ENCODE measurements at places on chromosomes 7 and 10. TPM values are rescaled to one million over a fixed set of nuclear protein-coding genes. Genes with fewer than 3 reads are reported as not detected.

Gene VGF
- total RNA-seq = 0.09 TPM

DNA sequence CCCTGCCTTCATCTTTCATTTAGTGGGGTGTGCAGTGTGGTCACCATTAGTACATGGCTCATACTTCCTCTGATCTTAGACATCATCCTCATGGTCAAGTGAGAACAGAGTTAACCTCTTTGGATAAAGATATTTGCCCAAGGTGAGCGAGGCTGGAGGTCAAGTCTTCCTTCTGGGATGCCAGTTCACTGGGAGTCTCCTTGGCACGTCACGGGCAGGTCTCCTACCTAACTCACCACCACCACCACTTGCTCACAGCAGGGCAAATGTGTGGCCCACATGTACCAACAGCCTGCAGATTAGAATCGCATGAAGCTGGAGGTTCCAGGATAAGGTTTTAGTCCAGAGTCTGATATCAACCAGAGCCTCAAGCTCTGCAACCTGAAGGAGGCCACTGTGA lies 164.6 kb downstream of the USP6NL start:
- H3K4me3 ChIP-seq = no peak overlapping the region
- H3K27ac ChIP-seq = no peak overlapping the region
- H3K27me3 ChIP-seq = no peaks in the 10 kb centered on the region
- DNase-seq = no peak

- no peaks in the 10 kb centered on the region for H3K4me1 ChIP-seq
- DNase-seq = no peak
- H3K36me3 ChIP-seq = no peaks in the 10 kb centered on the region
- H3K27ac ChIP-seq = no peak overlapping the region
- no peaks in the 10 kb centered on the region for H3K27me3 ChIP-seq
Measured at GRCh38 chr7:79319369-79319768, 134.1 kb downstream of the MAGI2 start.

- no peak for DNase-seq
- H3K4me1 ChIP-seq = peaks cover 2% of the 10 kb centered on the region
- H3K27me3 ChIP-seq = peaks cover 22% of the 10 kb centered on the region
- peaks cover 7% of the 10 kb centered on the region for H3K36me3 ChIP-seq
- H3K27ac ChIP-seq = no peak within 1 kb of the TSS
Measured at GRCh38 chr7:150341263-150342120, at the start of gene RARRES2. RARRES2 (minus strand) TSS chr7:150341629; CDS start chr7:150340609, 1,020 bp downstream.

Gene AASS
- 2.1 TPM for total RNA-seq

DNA sequence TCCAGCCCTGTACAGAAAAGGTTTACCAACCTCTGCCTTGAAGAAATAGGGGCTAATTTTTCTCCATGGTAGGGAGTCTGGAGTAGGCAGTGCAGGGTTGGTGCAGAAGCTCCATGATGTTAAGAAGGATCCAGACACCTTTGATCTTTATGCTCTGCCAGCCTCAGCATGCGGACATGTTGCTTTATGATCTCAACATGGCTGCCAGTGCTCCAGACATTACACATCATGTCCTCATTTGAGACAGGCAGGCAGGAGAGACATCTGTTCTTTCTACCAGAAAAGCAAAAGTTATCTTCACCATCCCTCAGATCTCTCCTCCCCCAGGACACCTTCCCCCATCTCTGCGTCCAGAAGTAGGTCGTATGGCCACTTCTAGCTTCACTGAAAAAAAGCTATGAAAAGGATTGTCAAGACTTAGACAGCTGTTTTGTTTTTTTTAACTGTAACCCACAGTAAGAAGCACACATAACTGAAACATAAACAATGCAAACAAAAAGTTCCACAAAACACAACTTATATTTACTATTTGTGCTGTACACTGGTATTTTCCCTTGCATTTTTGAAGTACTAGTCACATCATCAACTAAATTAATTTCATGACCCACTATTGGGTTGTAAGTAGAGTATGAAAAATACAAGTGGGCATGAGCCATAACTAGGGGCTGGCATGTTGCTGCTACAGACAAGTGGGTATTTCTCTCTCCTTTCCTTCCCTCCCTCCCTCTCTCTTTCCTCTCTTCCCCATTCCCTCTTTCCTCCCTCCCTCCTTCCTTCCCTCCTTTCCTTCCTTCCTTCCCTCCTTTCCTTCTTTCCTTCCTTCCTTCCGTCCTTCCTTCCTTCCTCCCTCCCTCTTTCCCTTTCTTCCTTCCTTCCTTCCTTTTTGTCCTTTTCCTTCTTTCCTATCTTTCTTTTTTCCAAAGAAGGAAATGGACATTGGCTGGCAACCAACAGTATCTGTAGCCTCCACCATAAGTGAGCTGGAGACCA lies 2.6 kb upstream of the RASSF4 start:
- H3K4me1 ChIP-seq = peaks cover 19% of the 10 kb centered on the region
- H3K27ac ChIP-seq = no peak overlapping the region
- H3K4me3 ChIP-seq = no peak overlapping the region

- no peak overlapping the region for H3K4me3 ChIP-seq
- H3K27me3 ChIP-seq = peaks cover 19% of the 10 kb centered on the region
- no peaks in the 10 kb centered on the region for H3K36me3 ChIP-seq
- H3K27ac ChIP-seq = no peak overlapping the region
- H3K4me1 ChIP-seq = peaks cover 9% of the 10 kb centered on the region
- DNase-seq = no peak
Measured at GRCh38 chr10:22481687-22482539, 136.6 kb downstream of the SPAG6 start.

DNA sequence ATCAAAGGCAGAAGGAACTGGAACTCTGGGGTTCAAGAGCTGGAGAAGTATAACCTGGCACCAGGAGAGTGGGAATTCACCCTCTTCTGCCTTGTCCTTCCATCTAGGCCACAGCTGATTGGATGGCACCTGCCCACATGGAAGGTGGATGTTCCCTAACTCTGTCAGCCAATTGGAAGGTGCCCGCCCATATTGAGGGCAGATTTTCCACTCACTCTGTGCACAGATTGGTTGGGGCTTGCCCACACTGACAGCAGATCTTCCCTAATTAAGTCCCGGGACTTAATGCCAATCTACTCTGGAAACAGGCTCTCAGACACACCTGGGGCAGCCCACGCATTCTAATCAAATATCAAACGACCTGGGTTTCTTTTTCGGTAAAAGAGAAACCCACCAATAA lies 1142.3 kb upstream of the CELF2 start:
- no peak overlapping the region for H3K27ac ChIP-seq
- no peak for DNase-seq
- no peaks in the 10 kb centered on the region for H3K4me1 ChIP-seq
- H3K27me3 ChIP-seq = no peaks in the 10 kb centered on the region

DNA sequence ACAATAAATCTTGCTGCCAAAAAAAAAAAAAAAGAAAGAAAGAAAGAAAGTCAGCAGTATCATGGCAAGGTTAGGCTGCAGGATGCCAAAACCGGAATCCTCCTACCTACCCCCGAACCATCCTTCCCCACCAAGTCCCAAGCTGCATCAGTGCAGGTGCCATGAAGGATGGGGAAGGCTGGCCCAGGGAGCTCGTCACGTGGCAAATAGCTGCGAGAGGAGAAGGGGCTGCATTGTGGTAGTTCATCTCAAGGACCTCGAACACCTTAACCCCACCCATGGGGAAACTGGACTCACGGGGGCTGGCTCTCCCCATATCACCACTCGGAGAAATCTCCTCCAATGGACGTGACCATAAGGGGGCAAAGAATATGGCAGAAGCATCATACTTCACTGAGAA lies 86.2 kb downstream of the TACC2 start:
- H3K4me3 ChIP-seq = no peak overlapping the region
- H3K4me1 ChIP-seq = no peaks in the 10 kb centered on the region
- no peak for DNase-seq
- H3K27me3 ChIP-seq = peaks cover 4% of the 10 kb centered on the region
- no peaks in the 10 kb centered on the region for H3K36me3 ChIP-seq

- peaks cover 4% of the 10 kb centered on the region for H3K4me1 ChIP-seq
- no peaks in the 10 kb centered on the region for H3K36me3 ChIP-seq
- H3K4me3 ChIP-seq = no peak overlapping the region
- peaks cover 4% of the 10 kb centered on the region for H3K27me3 ChIP-seq
- H3K27ac ChIP-seq = peak overlapping the region; percentile 3
Measured at GRCh38 chr10:91689731-91690168, 56.9 kb upstream of the PPP1R3C start.

DNA sequence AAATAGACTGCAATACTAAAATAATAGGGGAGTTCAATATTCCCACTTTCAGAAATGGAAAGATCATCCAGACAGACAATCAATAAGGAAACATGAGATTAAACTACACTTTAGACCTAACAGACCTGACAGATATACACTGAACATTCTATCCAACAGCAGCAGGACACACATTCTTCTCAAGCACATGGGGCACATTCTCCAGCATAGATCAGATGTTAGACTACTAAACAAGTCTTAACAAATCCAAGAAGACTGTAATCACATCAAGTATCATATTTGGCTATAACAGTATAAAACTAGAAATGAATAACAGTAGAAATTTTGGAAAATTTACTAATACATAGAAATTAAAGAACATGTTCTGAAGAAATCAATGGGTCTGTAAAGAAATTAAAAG lies 458.9 kb upstream of the ANKRD30A start:
- no peak overlapping the region for H3K4me3 ChIP-seq
- no peak overlapping the region for H3K27ac ChIP-seq
- no peak for DNase-seq
- H3K4me1 ChIP-seq = no peaks in the 10 kb centered on the region

DNA sequence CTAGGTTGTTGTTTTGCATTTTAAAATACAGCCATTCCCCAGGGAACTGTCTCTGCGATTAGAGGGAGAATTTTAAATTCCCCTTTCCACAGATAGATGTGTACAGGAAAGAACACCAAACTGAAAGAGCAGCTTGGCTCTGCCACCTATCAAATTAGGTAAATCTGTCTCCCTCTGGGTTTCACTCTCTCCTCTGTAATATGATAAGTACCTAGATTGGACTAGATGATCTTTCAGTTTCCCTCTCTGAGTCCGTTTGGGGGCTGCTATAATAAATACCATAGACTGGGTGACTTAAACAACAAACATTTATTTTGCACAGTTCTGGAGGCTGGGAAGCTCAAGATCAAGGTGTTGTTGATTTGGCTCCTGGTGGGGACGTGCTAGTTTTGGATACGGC lies 186.0 kb downstream of the KIF20B start:
- no peaks in the 10 kb centered on the region for H3K36me3 ChIP-seq
- H3K4me3 ChIP-seq = no peak overlapping the region
- no peaks in the 10 kb centered on the region for H3K4me1 ChIP-seq
- DNase-seq = no peak

Gene PRSS37
- not detected for total RNA-seq

Gene CYP2C8
- total RNA-seq = 0.14 TPM

DNA sequence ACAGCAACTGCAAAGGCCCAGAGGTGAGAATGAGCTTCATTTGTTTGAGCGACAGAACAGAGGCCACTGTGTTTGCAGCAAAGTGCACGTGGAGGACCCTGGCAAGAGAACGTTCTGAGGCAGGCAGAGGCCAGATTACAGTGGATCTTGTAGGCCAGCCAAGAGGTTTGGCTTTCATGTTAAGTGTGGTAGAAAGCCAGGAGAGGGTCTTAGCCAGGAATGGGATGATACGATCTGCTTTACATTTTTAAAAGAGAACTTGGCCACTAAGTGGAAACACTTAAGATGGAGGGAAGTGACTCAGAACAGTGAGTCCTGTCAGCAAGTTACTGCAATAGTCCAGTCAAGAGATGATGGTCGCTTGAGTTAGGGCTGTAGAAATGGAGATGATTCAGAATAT lies 4.6 kb downstream of the CCDC136 start:
- peaks cover 2% of the 10 kb centered on the region for H3K4me1 ChIP-seq
- DNase-seq = no peak
- no peaks in the 10 kb centered on the region for H3K36me3 ChIP-seq
- H3K27me3 ChIP-seq = no peaks in the 10 kb centered on the region
- H3K27ac ChIP-seq = no peak overlapping the region

DNA sequence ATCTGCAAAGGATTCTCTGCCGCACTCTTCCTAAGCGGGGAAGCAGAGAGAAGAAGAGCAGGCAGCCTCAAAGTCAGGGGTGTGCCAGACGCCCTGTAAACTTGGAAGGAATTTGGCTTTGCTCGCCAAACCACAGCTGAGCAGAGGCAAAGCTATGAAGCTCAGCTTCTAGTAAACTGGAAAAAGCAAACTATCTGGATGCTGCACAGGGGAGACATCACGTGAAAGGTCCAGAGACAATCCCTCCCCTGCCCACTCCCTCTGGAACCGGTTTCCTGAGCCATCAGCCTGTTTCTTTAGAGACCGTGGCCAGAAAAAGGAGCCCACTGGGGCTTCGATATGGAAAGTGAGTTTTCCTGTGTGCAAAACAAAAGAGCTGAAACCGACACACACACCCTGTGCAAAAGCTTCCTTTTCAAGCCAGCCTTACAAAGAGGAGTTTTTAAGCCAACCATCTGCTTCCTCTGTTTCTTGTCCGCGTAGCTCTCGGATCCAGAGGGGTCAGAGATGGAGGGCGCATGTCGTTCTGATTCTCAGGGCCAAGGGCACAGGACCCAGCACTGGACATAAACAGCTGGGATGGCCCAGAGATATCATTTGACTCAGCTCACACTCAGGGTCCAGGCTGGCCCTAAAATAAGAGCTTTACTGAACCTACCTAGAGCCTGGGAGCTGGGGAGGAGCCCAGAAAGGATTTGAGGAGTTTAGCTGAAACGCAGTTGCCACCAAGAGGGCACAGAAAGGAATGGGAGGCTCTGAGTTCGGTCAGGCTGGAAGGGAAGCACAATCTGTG lies 58.2 kb upstream of the DNAAF5 start:
- peaks cover 1% of the 10 kb centered on the region for H3K4me1 ChIP-seq
- H3K27me3 ChIP-seq = no peaks in the 10 kb centered on the region
- H3K27ac ChIP-seq = no peak overlapping the region
- H3K4me3 ChIP-seq = no peak overlapping the region
- DNase-seq = no peak
- H3K36me3 ChIP-seq = peaks cover 8% of the 10 kb centered on the region

Gene GPR146
- total RNA-seq = 5.6 TPM

- no peak overlapping the region for H3K4me3 ChIP-seq
- peaks cover 11% of the 10 kb centered on the region for H3K4me1 ChIP-seq
- H3K27me3 ChIP-seq = no peaks in the 10 kb centered on the region
- peaks cover 82% of the 10 kb centered on the region for H3K36me3 ChIP-seq
Measured at GRCh38 chr10:38050212-38050611, 39.7 kb downstream of the ZNF33A start.

- no peak for DNase-seq
- H3K27me3 ChIP-seq = no peaks in the 10 kb centered on the region
- H3K4me3 ChIP-seq = no peak overlapping the region
- H3K36me3 ChIP-seq = no peaks in the 10 kb centered on the region
- no peak overlapping the region for H3K27ac ChIP-seq
- H3K4me1 ChIP-seq = peaks cover 4% of the 10 kb centered on the region
Measured at GRCh38 chr10:128254476-128254875, 128.3 kb upstream of the MKI67 start.

Data from activated CD4-positive, alpha-beta T cell treated with anti-CD3 and anti-CD28 coated beads for 36 hours (primary cell).